ENCODE measurements at places on chromosomes 1 and 21. TPM values are rescaled to one million over a fixed set of nuclear protein-coding genes. Genes with fewer than 3 reads are reported as not detected.

The CRP gene
- total RNA-seq, result not detected

The ANGEL2 gene
- total RNA-seq, result 54.3 TPM

The CHML gene
- 65.1 TPM for total RNA-seq

The SNRNP40 gene
- 117 TPM for total RNA-seq

DNA sequence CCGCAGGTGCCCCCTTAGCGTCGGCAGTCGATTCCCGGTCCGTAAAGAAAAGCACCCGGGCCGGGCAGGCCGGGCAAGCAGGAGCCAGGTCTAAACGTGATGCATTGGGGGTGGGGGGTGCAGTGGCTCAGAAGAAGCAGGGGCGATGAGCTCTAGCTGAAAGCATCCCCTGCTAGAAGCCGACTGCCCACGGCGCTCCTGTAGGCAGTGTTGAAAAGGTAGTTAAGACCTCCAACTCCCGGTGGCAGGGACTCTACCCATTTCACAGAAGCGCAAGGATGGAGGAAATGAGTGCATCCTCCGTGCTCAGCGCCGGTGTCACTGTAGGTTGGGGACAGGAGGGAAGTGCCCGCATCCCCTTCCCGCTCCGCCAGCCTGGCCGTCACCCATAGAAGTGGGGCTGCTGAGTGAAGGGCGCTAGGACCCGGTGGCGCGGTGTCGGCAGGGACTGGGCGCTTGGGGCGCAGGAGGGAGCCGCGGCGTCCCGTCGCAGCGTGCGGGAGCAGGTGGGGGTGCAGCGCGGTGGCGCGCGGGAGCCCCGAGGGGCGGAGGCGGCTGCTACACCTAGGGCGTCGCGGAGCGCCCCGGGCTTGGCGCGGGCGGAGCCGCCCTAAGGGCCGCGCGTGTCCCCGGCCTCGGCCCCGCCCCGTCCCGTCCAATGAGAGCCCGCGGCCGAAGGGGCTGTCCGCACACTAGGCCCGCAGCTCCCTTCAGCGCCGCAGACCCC is at the start of gene WNT2B:
Gene WNT2B (plus strand): TSS at position 688 of the 727 bp plus-strand sequence. CDS start 298 bp downstream, outside the sequence.
- peaks cover 45% of the 10 kb centered on the region for H3K4me1 ChIP-seq
- no peaks in the 10 kb centered on the region for H3K36me3 ChIP-seq
- peak; percentile 89 for DNase-seq
- no peak within 1 kb of the TSS for H3K27ac ChIP-seq

- no peak overlapping the region for H3K27ac ChIP-seq
- no peaks in the 10 kb centered on the region for H3K27me3 ChIP-seq
- no peaks in the 10 kb centered on the region for H3K36me3 ChIP-seq
- H3K4me3 ChIP-seq, result no peak overlapping the region
These were observed 255.9 kb downstream of the FAF1 start for GRCh38 chr1:50704126-50704525.

- no peak for DNase-seq
- H3K27ac ChIP-seq, result no peak overlapping the region
- no peaks in the 10 kb centered on the region for H3K36me3 ChIP-seq
These were observed 55.3 kb downstream of the CDC7 start for GRCh38 chr1:91555821-91556531.

GRCh38 chr1:221171768-221172167 is 292.5 kb downstream of the HLX start:
- peaks cover 8% of the 10 kb centered on the region for H3K4me1 ChIP-seq
- H3K4me3 ChIP-seq, result no peak overlapping the region

DNA sequence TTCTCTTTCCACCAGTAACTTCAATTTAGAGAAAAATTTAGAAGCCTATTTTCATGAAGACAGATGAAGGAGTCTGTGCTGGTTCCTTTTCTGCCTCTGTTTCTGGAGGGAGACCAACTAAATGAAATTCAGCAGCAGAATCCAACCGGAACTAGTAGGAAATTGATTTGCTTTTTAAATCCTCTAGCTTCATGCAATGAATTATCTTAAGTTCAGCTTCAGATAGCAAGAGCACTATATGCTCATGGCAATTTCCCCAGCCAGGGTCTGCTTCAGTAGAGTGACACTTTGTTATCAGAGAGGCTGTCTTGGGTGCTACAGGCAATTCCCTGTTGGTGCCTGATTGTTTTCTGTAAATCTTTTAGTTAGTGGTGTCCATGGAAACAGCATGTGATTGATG is 189.7 kb downstream of the SLC35F3 start:
- H3K27me3 ChIP-seq, result no peaks in the 10 kb centered on the region
- H3K27ac ChIP-seq, result no peak overlapping the region
- H3K4me3 ChIP-seq, result no peak overlapping the region
- DNase-seq, result no peak

GRCh38 chr1:223405507-223405906 is 12.3 kb downstream of the CCDC185 start:
- H3K4me1 ChIP-seq, result no peaks in the 10 kb centered on the region
- DNase-seq, result no peak
- no peaks in the 10 kb centered on the region for H3K27me3 ChIP-seq
- no peaks in the 10 kb centered on the region for H3K36me3 ChIP-seq
- no peak overlapping the region for H3K4me3 ChIP-seq

- no peak overlapping the region for H3K4me3 ChIP-seq
- DNase-seq, result no peak
- H3K27ac ChIP-seq, result no peak overlapping the region
- H3K4me1 ChIP-seq, result peaks cover 5% of the 10 kb centered on the region
These were observed 7.9 kb downstream of the DYRK3 start for GRCh38 chr1:206643118-206643698.

DNA sequence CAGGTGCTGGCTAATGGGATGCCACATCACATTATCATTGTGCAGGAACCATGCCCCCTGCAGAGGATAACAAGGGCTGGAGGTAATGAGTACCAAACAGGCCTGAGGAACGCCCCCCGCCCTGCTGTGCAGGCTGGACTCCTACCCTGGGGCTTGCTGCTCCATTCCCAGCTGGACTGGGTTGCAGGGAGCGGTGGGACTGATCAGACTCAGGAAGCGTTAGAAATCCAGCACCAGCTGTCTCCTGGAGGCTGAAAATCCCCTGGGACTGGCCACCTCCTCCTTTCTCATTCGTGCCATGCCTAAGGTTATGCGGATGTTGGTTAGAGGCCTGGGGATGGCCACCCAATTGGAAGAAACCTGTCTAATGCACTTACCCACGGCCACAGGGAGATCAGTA is 36.9 kb upstream of the POU3F1 start:
- no peaks in the 10 kb centered on the region for H3K36me3 ChIP-seq
- H3K27ac ChIP-seq, result no peak overlapping the region
- peak; percentile 36 for DNase-seq
- no peaks in the 10 kb centered on the region for H3K27me3 ChIP-seq
- peaks cover 5% of the 10 kb centered on the region for H3K4me1 ChIP-seq
- no peak overlapping the region for H3K4me3 ChIP-seq

- H3K27ac ChIP-seq, result no peak overlapping the region
- no peak overlapping the region for H3K4me3 ChIP-seq
- no peaks in the 10 kb centered on the region for H3K27me3 ChIP-seq
- H3K36me3 ChIP-seq, result no peaks in the 10 kb centered on the region
- no peak for DNase-seq
These were observed 57.7 kb upstream of the PDE4B start for GRCh38 chr1:65734979-65735378.

- H3K27me3 ChIP-seq, result no peaks in the 10 kb centered on the region
- no peaks in the 10 kb centered on the region for H3K4me1 ChIP-seq
- H3K27ac ChIP-seq, result no peak overlapping the region
- no peaks in the 10 kb centered on the region for H3K36me3 ChIP-seq
- DNase-seq, result no peak
- no peak overlapping the region for H3K4me3 ChIP-seq
These were observed 30.9 kb downstream of the SNAP47 start for GRCh38 chr1:227766015-227766634.

DNA sequence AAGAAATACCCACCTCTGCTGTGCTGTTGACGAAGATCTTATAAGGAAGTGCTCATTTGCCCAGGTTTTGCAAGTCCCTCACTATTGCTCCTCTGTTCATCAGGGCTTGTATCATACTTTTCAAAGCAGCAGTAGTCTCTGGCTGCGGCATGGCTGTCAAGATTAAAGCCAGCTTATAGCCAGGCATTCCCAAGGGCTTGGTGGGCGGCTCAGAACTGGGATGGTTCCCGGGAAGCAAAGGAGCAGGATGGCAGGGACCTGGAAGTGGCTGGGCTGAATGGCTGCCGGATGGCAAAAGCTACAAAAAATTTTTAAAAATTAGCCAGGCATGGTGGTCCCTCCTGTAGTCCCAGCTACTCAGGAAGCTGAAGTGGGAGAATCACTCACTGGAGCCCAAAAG is 16.7 kb upstream of the SH3BGRL3 start:
- H3K27ac ChIP-seq, result no peak overlapping the region
- no peaks in the 10 kb centered on the region for H3K27me3 ChIP-seq
- no peak overlapping the region for H3K4me3 ChIP-seq
- peaks cover 64% of the 10 kb centered on the region for H3K36me3 ChIP-seq
- no peaks in the 10 kb centered on the region for H3K4me1 ChIP-seq

DNA sequence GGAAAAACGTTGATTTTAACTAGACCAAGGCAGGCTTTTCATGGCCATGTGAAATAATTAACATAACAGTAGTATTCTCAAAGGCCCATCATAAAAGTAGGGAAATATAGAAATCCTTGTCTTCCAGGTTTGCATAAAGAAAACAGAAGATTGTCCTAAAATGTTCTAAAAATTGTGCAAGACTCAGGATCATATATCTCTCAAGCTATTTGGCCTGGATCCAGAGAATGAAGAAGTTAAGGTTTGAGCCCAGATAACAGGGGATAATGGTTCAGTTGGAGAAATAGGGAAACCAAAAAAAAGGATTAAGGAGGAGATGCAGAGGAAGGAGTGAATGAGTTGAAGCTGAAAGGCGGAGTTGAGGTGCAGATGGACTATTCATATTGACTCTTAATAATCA is 555.5 kb upstream of the NR5A2 start:
- no peak for DNase-seq
- no peak overlapping the region for H3K27ac ChIP-seq
- no peaks in the 10 kb centered on the region for H3K4me1 ChIP-seq
- H3K27me3 ChIP-seq, result no peaks in the 10 kb centered on the region

Data from GM23338 (cell line).